Activated CD4-positive, alpha-beta T cell treated with anti-CD3 and anti-CD28 coated beads, Interleukin-2, amount 50 U/mL, for 4 hours (primary cell): ENCODE measurements at places on chromosomes 11 and 22.
A peak's percentile ranks its signal among the peaks of the same experiment; 100 is the strongest.

DNA sequence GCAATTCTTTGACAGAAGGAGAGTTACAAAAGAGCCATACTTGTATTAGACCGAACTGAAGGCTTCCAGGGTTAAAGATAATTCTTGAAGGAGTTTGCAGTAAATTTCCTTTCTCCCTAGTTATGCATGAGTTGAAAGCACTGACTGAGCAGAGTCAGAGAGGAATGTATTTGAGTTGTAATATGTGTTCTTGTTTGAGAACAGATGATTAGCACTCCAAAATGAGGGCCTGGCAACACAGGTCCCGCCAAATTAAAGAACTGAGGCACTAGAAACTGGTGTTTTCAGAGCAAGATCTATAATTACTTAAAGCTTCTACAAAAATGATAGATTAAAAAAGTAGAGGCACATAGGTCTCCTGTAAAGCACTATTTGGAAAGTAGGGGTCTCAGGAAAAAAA is 970.4 kb downstream of the OPCML start:
- DNase-seq = no peak

DNA sequence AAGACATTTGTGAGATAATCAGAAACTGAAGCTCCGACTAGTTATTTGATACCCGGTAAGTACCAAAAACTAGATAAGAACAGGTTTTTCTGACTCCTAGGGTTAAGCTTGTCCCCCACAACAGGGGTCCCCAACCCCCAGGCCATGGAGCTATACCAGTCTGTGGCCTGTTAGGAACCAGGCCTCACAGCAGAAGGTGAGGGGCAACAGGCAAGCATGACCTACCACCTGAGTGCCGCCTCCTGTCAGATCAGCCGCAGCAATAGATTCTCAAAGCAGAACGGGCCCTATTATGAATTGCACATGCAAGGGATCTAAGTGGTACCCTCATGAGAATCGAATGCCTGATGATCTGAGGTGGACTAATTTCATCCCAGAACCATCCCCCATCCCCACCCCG is 1.2 kb upstream of the MS4A10 start:
- no peak for DNase-seq

DNA sequence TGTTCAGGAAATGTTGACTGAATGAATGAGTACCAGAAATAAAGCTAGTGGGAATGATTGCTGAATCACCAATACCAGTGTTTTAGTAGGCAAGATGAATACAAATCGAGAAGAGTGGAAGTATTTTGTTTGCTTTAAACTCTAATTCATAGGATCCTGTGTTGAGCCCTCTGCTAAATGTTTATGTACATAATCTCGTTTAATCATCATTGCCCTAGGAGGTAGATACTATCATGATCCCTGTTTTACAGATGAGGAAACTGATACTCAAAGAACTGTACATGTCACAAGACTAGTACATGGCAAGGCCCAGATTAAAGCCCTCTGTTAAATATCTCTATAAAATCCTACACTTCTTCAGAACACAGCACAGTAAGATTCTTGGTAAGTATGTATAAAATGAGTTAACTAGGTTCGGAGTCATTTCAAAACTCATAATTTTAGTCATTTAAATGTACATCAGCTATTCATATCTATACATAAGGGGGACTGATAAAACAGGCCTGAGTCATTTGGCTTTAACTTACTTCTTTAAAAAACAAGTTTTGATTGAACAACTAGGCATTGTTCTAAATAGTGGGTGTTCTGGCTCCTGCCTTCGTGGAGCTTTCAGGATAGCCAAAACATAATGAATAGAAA is 97.1 kb downstream of the EXT2 start:
- DNase-seq = no peak

GRCh38 chr11:2314525-2315394 is 12.9 kb downstream of the TSPAN32 start:
- no peak for DNase-seq

- DNase-seq = no peak
These were observed 29.7 kb upstream of the DDX6 start for GRCh38 chr11:118820412-118821357.

DNA sequence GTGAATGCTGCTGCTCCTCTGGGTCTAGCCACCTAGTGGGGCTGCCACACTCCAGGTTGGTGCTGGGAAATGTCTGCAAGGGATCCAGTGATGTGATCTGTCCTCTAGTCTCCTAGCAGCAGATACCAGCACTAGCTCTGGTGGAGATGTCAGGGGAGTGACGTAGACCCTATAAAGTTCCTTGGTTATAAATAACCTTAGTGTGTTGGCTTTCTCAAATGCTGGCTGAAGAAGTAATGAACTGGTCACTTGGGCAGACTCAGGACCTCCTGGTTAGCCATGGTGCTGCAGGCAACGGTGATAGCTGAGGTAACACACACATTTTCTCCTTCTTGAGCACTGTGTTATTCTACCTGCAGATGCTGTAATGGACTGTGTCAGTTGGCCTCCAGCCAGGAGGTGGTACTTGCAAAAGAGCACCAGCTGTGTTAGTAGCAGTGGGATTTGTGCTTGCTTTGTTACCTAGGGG is 35.5 kb downstream of the BBOX1 start:
- no peak for DNase-seq

DNA sequence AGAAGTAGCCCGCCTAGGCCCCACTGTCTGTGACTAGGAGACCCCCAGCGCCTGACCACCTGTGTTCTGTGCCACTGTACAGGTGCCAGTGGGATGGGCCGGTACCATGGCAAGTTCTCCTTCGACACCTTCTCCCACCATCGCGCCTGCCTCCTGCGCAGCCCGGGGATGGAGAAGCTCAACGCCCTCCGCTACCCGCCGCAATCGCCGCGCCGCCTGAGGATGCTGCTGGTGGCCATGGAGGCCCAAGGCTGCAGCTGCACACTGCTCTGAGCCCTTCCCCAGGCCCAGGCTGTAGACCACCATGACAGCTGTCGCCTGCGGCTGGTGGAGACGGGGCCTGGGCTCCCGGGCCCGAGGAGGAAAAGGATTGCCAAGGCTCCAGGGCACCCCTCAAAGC is 2.8 kb upstream of the NDUFS8 start:
- no peak for DNase-seq

DNA sequence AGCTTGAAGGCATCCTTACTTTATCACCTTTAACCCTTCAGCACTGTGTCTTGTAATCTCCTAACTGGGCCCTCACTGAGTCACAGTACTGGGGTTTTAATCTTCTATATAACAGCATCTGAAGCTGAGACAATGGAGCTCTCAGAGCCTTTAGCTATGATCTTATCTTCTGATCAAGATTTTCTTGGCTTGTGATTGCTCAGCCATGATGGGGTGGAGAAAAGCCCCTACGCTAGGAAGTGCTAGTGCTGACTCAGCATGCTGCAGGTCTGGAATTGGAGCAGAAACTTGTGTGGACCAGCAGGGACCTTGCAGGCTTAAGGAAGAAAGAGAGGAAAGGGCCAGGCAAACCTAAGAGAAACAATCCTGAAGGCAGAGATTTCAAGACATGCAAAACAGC is 71.7 kb upstream of the EED start:
- DNase-seq = no peak

- no peak for DNase-seq
These were observed 5.7 kb upstream of the C1QTNF4 start for GRCh38 chr11:47599902-47600301.

DNA sequence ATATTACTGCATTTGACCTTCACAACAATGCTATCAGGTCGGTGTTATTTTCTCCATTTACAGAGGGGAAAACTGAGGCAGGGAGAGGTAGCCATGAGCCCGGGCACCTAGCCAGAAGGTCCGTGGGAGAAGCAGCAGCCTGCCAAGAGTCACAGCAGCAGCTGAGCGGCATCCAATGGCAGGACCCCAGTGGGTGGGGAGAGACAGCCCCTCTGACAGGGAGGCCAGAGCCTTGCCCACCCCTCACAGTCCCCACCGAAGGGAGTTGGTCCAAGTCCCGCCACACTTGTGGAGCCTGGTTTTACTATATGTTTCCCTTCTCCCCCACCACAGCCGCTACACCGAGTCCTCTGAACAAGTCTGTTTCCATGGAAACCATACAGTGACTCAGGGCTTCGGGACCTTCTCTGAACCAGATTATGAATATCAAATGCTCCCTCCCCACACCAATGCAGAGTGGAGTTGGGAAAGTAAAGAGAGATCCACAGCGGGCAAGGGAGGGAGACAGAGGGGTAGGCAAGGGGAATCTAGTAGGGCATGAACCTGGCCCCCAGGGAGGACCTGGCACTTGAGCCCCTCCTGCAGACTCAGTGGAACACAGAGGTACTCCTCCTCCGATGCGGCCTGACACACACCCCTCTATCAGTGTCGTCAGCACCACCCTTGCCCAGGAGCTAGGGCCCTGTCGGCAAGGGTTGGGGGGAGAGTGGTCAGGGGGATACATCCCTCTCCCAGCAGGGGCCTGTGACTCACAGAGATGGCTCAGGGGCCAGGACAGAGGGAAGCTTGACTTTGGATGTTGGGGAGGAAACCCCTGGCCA is 2.5 kb downstream of the CHST1 start:
- no peak for DNase-seq

GRCh38 chr11:73265853-73266645 is 6.1 kb upstream of the P2RY6 start:
- DNase-seq = no peak

DNA sequence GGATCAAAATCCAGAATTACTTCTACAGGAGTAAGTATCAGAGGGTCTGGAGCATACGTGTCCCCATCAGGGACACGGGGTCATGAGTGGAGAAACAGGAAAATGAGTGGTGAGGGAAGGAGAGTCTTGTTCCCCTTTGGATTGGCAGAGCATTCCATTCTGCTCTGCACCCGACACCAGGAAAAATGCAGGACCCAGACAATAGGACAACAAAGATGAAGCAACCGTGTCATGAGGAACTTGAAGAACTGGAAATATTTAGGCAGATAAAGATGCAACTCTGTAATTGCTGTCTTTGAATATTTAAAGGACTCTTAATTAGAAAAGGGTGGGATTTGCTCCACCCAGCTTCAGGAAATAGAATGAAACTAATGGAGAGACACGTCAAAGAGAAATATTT is 89.0 kb upstream of the BLID start:
- DNase-seq = no peak

- no peak for DNase-seq
These were observed 1.6 kb downstream of the CRACR2B start for GRCh38 chr11:829176-829846.

- DNase-seq = no peak
These were observed 642.6 kb upstream of the CCDC179 start for GRCh38 chr11:23502826-23503225.

DNA sequence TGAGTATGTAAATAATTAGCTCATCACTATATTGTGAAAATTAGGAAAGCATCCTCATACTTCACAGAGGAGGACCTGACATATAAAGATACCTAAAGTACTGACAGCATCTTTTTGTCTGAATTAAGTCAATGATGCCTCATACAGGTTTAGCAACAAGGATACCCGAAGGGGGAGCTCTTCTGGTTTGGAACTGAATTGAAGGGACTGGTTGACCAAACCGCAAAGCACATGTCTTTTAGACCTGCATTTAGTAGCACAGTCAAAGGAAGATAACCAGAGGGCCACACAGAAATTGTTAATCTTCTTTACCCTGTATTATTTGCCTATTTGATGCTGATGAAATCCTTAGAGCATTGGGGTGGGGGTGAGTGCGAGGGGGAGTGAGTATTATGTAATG is 12.9 kb upstream of the WT1 start:
- no peak for DNase-seq

DNA sequence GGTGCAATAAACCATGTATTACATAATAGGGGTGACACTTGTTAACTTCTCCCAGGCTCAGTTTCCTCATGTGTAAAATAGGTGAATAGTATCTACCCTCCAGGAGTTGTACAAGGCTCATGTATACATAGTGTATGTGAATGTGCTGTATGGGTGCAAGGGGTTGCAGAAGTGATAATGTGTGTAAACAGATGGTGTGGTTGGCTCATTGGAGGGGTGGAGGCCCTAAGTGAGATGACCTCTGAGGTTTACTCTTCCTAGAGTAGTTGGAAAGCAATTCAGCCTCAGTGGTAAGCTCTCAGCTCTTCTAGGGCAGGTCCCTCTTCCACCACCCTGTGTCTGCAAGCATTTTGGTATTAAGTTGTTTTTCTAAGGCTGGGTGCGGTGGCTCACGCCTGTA is 102.4 kb downstream of the PTPRJ start:
- no peak for DNase-seq

GRCh38 chr11:109512680-109513079 is 90.7 kb downstream of the C11orf87 start:
- no peak for DNase-seq

DNA sequence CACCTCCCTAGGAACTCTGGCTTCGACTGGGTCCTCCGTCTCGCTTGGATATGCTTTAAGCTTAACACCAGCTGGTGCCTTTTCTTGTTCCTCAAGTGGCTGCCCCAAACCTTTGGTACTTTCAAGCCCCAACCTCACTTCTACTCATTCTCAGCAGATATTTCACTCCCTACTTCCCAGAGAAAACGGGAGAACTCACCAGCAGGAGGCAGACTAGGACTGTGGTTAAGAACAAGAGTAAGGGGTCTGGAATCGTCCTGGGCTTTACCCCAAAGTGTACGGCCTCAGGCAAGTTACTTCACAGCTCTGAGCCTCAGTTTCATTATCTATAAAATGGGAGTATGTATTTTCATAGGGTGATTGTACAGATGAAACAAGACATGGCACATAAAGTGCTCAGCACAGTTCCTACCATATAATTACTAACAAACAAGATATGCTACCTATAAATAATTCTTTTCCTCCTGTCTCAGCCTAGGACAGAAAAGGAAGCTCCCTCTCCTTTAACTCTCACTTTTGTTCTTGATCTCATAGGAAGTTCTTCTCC is 37.8 kb downstream of the PAMR1 start:
- no peak for DNase-seq

- DNase-seq = no peak
These were observed 3.3 kb downstream of the KCTD14 start for GRCh38 chr11:78019808-78020207.

DNA sequence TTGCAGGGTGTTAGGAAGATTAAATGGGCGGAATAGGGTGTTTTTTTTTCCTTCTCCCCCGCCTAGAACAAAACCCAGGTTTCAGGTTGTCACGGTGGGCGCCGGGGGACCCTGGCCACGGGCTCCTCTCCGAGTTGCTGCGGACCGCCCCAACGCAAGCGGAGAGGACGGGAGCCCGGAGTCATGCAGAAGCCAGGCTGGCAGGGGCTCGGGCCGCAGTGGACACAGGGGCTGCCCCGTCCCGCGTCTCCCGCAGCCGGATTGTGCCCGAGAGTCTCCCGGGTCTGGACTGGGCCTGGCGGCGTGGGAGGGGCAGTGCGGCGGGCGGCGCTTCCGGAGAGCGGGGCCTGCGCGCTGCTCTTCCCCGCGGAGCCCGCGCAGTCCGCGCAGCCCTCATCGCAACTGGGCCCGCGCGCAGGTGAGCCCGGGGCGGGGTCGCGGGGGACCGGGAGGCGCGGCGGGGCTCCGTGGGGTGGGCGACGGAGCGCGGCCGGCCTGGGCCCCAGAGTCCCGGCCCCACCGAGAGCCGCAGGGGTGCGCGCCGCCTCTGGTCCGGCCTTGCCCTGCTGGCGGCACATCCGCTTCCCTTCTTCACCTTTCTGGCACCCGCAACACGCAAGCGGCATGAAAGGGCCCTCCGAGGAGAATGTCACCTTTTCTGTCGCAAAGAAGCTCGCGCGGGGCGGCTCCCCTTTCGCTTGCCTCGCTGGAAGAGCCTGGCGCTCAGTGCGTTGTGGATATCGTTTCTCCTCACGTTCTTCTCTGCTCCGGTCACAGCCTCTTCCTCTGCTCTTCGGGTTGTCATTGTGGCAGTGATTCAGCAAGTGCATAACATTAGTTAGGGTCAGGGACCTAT is at the start of gene TIRAP:
Gene TIRAP, plus strand, starts transcription at position 358 of the 856 bp plus-strand sequence. CDS start 7,802 bp downstream, outside the sequence.
- DNase-seq = peak; percentile 34

GRCh38 chr11:78066471-78066870 is 2.8 kb downstream of the THRSP start:
- no peak for DNase-seq

GRCh38 chr11:121715405-121715804 is 262.6 kb upstream of the SORL1-AS1 start:
- DNase-seq = no peak
